Osteocyte (in vitro differentiated cells): ENCODE measurements at places on chromosomes 7 and 10. TPM values are rescaled to one million over a fixed set of nuclear protein-coding genes. Genes with fewer than 3 reads are reported as not detected.

The TFR2 gene
- 0.19 and 0.31 TPM in 2 replicates for total RNA-seq

The SPDYE8 gene
- total RNA-seq = not detected in 2 replicates

- DNase-seq = no peak
Observed at GRCh38 chr10:70493660-70494234, 15.2 kb downstream of the PALD1 start.

DNA sequence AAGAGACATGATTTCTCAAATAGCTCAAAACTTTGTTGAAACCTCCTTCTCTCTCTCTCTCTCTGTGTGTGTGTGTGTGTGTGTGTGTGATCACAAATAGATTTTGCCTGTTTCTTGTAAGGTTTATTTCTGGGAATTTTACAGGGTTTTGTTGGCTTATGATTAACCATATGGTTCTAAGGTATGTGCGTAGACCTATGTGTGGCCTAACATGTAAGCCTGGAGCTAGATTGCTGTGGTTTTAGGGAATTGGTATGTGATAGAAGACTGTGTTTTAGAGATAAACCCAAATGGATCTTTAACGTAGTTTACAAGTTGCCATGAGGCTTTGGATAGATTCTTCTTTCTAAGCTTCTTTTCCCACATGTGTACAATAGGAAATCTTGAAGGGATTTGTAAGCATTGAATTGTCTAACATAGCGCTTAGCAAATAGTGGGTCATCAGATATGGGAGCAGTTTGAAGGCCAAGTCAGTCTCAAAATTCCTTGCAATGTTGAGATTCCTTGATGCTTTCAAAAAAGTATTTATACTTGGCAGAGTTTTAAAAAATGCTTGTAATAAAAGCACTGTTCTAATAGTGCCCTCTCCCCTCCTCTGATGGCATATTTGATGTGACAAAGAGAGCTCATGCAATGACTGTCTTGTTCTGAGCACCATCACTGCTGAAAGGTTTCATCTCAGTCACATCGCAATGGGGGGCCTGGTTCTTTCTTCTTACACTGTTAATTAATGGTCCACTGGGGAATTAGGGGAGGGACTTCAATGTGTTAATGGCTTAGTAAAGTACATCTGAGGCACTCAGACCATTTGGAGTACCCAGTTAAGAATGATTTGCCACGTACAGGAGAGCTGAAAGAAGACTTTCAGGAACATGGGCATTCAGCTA lies 118.2 kb downstream of the SNX10 start:
- DNase-seq = no peak

GRCh38 chr7:72080865-72081510 lies 331.1 kb downstream of the CALN1 start:
- DNase-seq = no peak
